ENCODE measurements at places on chromosomes 5 and 9. TPM values are rescaled to one million over a fixed set of nuclear protein-coding genes. Genes with fewer than 3 reads are reported as not detected.
A peak's percentile ranks its signal among the peaks of the same experiment; 100 is the strongest.

Gene NRG2
- not detected for total RNA-seq

Gene PCDHGA3
- 2.6 TPM for total RNA-seq

Gene MED7
- 17.7 TPM for total RNA-seq

- DNase-seq = peak; percentile 9
Measured at GRCh38 chr5:80054682-80055081, 19.5 kb downstream of the THBS4 start.

DNA sequence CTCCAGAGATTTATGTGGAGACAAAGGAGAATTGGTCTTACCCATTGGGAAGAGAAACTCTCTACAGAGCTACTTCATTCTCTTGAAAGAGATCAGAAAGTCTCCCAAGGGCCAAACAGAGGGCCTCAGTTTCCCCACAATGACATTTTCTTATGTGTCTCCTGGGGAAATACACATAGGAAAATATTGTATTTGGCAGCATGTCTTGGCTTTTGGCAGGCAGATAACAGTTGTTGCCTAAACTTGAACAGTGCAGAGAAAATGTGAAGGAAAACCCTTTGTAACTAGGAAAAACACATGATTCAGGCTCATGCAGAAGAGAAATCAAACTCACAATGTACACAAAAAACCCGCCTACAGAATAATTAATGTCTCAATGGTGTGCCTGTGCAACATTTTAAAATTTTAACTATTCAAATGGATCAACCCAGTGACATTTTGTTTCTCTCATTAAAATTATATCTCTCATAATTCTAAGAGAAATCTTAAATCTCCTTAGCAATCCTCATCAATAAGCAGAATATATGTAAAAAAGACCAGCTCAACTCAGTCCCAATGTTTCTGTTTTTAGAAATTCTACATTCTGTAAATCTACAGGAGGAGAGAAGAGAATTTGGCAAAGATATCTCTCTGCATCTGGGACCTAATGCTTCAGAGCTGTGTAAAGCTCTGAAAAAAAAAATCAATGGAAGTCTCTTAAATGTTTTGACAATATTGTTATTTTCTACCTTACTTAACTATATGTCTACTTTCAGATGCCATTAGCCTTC lies 205.1 kb downstream of the ADAMTSL1 start:
- no peak for DNase-seq

DNA sequence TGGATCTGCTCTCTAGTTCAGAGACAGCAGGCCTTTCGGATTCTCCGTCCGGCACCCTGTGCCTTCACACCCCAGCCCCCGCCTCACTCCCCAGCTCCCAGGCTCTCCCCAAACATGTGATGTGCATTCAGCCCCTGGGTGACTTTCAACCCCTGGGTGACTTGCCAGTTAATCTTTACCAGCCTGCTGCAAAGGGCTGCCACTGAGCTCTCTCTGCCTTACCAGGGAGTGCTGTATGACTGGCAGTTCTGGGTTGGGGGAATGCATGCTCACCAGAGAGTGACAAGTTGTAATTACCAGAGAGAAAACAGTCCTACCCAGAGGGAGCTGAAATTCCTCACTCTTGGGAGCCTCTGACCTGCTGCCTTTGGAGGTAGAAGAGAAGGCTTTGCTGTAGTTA lies 4.9 kb upstream of the ADRA1B start:
- peak; percentile 67 for DNase-seq

GRCh38 chr5:175384724-175385552 lies 59.0 kb downstream of the DRD1 start:
- DNase-seq = no peak

DNA sequence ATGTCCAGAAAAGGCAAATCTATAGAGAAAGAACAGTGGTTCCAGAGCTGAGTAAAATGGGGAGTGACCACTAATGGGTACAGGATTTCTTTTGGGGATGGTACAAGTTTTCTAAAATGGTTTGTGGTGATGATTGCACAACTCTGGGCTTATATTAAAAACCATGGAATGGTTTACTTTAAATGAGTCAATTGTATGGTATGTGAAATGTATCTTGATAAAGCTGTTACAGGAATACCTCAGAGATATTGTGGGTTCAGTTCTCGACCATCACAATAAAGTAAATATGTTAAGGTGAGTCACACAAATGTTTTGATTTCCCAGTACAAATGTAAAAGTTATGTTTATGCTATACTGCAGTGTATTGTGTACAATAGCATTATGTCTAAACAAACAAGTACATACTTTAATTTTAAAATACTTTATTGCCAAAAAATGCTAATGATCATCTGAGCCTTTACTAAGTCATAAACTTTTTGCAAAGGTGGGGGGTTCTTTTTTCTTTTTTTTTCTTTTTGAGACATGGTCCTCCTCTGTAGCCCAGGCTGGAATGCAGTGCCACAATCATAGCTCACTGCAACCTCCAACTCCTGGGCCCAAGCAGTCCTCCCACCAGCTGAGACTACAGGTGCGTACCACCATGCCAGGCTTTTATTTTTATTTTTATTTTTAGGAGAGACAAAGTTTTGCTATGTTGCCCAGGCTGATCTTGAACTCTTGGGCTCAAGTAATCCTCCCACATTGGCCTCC lies 65.9 kb downstream of the SHOC1 start:
- DNase-seq = peak; percentile 64

All from kidney epithelial cell (primary cell).